Astrocyte of the cerebellum (primary cell): ENCODE measurements at places on chromosomes 6 and 20.
A peak's percentile ranks its signal among the peaks of the same experiment; 100 is the strongest.

- no peak for DNase-seq
These were observed 82.2 kb downstream of the MAN1A1 start for GRCh38 chr6:119267126-119267905.

- no peak for DNase-seq
These were observed 25.6 kb downstream of the TTLL9 start for GRCh38 chr20:31896049-31896448.

GRCh38 chr6:11969092-11969491 lies 43.0 kb upstream of the HIVEP1 start:
- peak; percentile 62 for DNase-seq

GRCh38 chr6:110875548-110876169 lies 1.1 kb downstream of the AMD1 start:
- DNase-seq: no peak

GRCh38 chr20:20772497-20773085 lies 60.1 kb upstream of the RALGAPA2 start:
- DNase-seq: no peak

DNA sequence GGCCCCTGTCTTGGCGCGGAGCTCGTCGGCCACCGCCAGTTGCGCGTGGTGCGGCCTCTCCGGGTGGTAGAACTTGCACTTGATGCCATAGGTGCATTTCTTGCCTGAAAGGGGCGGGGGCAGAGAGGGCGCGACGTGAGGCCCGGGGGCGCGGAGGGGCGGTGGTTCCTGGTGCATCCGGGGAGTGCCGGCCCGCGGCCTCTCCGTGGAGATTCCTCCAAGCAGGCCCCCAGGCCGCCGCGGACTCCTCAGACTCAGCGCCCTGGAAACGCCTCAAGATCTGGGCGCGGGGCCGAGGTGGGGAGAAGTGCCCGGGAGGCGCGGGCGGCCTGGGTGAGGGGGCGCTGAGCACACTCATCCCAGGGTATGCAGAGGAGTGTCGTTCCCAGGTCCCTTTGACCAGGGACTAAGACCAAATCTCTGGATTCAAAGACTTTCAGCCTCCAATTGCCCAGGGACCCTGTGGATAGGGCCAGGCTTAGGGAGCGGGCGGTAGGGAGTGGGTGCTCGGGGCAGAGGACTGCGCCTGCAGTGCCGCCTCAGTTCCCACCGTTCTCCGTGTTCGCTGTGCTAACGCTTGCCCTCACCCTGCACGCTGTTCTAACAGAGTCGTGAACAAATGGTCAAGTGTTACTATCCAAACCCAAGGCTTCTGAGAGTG lies 33.3 kb downstream of the ZC3H12D start:
- no peak for DNase-seq

DNA sequence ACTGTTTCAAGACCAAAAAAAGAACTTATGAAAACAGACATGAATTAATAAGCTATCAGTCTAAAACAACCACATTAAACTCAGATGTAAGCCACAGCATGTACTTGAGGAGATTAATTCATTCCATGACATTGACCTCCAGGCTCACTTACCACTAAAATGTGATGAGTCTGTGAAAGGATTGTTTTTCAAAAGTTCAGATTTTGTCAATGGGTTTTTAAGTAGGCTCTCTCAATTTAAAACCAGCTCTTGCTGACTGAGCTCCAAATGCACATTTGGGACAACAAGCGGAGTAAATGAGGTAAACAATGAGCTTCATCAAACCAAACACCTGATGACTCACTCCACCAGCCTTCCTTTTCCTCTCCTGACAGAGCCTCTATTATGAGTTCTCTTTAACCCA lies 197.0 kb downstream of the SIM1 start:
- DNase-seq: peak; percentile 39

DNA sequence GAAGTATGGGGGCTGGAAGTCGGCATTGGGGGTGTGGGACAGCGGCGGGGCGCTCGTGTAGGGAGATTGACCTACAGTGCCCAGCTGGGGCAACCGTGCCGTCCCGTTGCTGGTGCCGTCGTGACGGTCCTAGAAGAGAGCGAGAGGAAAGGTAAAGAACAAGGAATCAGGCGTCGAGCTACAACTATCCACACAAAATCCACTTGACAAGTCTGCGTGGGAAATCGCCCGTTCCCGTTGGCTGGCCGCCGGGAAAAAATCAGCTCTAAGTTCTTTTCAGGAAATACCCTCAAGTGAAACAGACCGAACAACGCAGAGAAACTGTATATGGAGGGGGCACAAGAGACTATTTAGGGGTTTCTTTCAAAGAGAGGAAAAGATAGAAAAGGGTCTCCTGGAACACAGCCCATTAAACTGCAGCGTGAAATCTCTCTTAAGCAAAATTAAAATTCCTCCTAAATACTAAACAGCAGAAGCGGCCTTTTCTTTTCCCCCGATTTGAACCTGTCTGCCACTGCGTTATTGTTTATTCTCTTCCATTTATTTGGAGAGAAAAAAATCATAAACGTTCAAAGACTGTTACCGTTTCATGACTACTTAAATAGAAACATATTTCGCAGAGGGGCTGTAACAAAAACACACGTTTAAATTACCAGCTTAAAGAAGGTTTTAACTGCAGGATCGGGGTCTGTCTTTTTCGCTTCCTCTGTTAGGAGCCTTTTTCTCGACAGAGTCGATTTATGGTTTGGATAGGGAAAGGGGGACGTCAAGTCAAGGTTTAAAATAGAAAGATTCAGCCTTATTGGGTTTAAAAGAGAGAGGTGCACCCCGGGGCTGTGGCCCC lies 4.4 kb downstream of the TFAP2A start:
- no peak for DNase-seq

- DNase-seq: peak; percentile 94
These were observed 292.6 kb downstream of the GMDS start for GRCh38 chr6:1952740-1953360.

GRCh38 chr6:136102991-136103688 lies 147.0 kb downstream of the MTFR2 start:
- DNase-seq: no peak

DNA sequence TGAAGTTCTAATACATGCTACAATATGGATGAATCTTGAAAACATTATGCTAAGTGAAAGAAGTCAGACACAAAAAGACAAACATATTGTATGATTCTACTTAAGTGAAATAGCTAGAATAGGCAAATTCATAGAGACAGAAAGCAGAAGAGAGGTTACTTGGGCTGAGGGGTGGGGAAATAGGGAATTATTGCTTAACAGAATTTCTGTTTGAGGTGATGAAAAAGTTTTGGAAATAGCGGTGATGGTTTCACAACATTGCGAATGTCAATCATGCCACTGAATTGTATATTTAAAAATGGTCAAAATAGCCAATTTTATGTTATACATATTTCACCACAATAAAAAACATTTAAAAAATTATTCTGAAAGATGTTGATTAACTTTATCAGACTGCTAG lies 6.1 kb downstream of the SLC26A8 start:
- no peak for DNase-seq

GRCh38 chr6:22238861-22239260 lies 58.0 kb downstream of the PRL start:
- no peak for DNase-seq

DNA sequence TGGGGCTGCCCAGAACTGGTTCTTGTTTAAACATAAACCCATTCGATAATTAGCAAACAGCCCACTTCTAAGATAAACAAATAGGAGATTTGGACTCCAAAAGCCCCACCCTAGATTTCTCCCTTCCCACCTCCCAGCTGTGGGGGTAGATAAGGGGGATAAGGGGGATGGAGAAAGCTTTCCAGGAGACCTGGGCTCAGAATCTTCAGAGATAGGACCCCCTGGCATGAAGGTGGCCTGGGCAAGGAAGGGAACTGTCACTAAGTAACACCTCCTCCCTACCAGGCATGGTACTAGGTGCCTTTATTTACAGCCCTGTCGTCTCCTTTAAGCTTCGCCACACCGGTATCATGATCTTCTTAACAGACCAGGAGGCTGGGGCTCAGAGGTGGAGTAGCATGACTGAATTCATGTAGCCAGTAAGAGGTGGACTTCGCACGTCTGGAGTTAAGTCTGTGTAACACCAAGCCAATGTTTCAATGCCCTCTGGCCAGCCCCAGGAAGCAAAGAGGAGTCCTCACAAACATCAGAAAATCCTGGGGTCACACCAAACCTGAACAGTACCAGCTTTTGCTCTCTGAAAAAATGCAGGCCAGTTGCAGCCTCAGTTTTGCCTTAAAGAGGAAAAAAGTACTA lies 4.6 kb downstream of the SDC4 start:
- no peak for DNase-seq

- DNase-seq: no peak
These were observed 2.6 kb upstream of the WFDC5 start for GRCh38 chr20:45117581-45117980.

- peak; percentile 33 for DNase-seq
These were observed 59.7 kb upstream of the SNX9 start for GRCh38 chr6:157763129-157763903.

GRCh38 chr6:88377976-88378568 lies 211.9 kb upstream of the CNR1 start:
- no peak for DNase-seq

- DNase-seq: peak; percentile 95
These were observed 287.6 kb downstream of the ESR1 start for GRCh38 chr6:152094992-152095592.

- DNase-seq: no peak
These were observed 105.8 kb upstream of the ASCC3 start for GRCh38 chr6:100986921-100987320.

GRCh38 chr6:100664274-100665040 lies 199.7 kb upstream of the SIM1 start:
- peak; percentile 13 for DNase-seq

DNA sequence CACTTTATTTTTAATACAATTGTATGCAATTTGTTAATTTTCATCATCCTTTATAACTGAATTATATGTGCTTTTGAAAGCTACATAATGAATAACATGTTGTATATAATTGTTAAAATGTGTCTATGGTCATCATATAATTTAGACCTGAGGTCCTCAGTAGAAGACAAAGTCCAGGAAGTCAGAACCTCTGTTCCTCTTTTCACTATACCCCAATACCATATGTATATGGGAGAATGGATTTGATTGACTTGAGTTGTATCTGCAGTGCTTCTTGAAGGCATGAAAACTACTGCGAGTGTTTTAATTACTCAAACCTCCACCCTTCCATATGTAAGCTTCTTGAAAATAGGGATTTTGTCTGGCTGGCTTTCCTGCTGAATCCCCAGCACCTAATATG lies 140.7 kb upstream of the NEDD9 start:
- no peak for DNase-seq

- no peak for DNase-seq
These were observed 201.2 kb downstream of the KIF6 start for GRCh38 chr6:39524007-39524406.

DNA sequence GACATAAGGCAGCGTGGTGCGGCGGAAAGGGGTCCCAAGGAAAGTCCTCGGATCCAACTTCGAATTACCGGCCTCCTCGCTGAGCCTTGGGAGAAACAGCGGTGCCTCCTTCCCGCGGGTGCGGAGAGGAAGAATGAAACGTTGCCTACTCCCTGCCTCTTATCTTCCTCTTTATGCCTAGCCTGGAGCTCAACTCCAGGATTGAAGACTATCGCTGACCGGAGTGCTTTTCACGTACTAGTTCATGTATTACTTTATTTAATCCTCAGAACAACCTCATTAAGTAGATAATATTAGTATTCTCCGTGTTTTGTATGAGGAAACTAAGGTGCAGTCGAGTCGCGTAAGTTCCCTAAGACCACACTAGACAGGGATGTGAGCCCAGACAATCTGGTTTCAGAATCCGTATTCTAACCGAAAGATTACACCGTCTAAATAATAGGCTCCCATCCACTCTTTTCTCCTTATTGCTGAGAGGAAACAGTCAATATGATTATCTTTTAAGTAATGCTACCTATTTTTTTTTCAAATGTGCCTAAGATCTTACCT lies 793 bp upstream of the PDSS2 start:
- no peak for DNase-seq

DNA sequence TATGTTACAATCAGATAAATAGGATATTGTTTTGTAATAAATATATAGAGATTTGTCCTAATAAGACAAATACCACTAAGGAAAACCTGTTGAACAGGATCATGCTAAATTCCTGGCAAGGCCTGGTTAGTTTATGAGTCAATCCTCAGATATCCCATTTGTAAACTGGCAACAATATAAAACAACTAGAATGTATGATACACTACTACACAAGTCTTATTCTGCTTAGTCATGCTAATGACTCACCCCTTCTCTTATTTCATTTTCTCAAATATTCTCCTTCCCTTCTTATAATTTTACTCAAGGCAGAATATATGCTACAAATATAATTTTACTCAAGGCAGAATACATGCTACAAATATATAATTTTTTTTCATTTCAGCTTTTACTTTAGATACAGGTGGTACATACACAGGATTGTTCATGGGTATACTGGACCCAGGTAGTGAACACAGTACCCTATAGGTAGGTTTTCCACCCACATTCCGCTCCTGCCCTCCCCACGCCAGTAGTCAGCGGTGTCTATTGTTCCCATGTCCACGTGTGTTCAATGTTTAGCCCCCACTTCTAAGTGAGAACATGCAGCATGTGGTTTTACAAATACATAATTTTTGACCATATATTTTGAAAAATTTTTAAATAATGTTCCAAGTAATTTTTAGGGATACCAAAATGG lies 6.3 kb downstream of the OSER1 start:
- peak; percentile 89 for DNase-seq

GRCh38 chr6:80156221-80156620 lies 49.8 kb downstream of the BCKDHB start:
- DNase-seq: no peak

GRCh38 chr6:3377536-3378397 lies 79.1 kb downstream of the SLC22A23 start:
- no peak for DNase-seq

DNA sequence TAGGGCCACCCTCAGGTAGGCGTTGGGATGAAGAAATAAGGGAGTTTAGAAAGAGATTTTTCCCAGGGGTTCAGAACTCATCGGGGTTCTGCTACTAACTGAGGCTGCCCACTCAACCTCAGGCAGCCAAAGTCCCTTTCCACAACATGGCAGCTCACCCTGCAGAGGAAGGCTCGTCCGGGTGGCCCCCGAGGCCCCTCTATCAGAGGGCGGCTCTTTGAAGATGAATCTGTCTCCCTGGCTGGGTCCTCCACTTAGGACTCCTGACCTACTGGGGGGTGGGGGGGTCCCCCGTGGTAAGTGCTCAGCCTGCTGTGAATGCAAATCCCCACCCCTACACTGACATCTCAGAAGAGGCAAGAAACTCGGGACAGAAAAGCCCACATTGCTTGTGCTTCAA lies 182.9 kb downstream of the SOD2 start:
- DNase-seq: no peak

- DNase-seq: no peak
These were observed 4.4 kb upstream of the MYLIP start for GRCh38 chr6:16124198-16125180.

GRCh38 chr20:43539975-43540672 lies 18.7 kb upstream of the SGK2 start:
- DNase-seq: no peak

- peak; percentile 15 for DNase-seq
These were observed 68.3 kb upstream of the TMEM244 start for GRCh38 chr6:129929433-129929832.

GRCh38 chr6:104608101-104608500 lies 251.6 kb downstream of the HACE1 start:
- DNase-seq: no peak

GRCh38 chr6:81751388-81752083 lies 945 bp downstream of the TENT5A start:
- no peak for DNase-seq
